ENCODE measurements at places on chromosomes 7 and 10.

DNA sequence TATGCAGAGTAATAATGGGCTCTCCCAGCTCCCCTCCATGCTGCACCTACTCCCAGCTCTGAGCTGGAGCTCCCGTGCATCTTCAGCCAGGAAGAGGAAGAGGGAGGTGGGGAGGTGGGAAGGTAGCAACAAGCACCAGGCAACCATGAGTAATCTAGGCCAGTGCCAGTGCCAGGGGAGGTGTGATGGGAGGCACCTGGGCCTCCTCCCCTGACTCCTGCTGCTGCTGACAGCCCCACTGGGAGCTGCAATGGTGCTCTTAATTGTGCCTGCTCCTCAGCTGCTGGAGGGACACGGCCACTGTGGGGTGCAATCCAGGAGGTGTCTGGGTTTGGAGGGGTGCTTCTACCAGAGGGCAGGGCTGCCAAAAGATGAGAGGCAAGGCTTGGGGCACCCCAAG lies 243.0 kb downstream of the PLXNA4 start:
- no peak for DNase-seq

DNA sequence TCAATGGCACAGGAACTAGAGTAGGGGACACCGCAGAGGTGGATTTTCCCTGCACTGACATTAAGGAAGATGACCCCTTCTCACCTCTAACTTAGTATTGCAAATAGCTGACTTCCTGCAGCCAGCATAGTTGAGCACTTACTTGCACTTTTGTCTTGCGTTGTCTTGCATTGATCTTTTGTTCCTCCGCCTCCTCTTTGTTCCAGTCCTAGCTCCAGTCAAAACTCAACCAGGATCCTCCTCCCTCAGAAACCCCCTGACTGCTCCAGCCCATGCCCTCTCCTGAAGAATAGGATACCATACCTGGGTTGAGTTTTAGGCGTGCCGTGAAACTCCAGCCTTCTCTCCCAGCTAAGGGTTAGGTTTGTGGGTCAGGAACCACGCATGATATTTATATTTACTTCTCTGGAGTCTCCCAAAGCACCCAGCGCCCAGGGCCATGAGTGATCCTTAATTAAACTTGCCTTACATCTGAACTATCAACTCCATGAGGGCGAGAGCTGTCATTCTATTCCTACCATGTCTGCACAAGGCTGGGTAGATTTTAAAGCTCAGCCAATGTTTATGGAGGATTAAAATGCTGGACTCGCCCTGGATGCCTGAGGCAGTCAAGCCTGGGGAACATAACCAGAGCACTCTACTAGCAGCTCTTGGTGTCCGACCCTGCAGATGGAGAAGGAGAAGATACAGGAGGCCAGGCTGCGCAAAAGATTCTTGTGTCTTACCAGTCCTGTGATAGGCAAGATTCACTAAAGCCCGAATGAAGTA lies 14.1 kb downstream of the ZNF467 start:
- DNase-seq, result no peak

GRCh38 chr7:12351843-12352242 lies 51.8 kb downstream of the VWDE start:
- DNase-seq, result no peak

DNA sequence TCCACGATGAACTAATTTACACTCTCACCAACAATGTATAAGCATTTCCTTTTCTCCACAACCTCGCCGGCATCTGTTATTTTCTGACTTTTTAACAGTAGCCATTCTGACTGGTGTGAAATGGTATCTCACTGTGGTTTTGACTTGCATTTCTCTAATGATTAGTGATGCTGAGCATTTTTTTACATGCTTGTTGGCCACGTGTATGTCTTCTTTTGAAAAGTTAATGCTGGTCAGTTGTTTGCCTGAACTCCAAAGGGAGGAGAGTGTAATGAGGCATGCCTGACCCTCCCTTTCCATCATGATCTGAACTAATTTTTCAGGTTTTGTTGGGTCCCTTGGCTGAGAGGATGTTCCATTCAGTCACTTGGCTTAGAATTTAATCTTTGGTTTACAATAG lies 50.7 kb upstream of the SVIL start:
- DNase-seq, result no peak

DNA sequence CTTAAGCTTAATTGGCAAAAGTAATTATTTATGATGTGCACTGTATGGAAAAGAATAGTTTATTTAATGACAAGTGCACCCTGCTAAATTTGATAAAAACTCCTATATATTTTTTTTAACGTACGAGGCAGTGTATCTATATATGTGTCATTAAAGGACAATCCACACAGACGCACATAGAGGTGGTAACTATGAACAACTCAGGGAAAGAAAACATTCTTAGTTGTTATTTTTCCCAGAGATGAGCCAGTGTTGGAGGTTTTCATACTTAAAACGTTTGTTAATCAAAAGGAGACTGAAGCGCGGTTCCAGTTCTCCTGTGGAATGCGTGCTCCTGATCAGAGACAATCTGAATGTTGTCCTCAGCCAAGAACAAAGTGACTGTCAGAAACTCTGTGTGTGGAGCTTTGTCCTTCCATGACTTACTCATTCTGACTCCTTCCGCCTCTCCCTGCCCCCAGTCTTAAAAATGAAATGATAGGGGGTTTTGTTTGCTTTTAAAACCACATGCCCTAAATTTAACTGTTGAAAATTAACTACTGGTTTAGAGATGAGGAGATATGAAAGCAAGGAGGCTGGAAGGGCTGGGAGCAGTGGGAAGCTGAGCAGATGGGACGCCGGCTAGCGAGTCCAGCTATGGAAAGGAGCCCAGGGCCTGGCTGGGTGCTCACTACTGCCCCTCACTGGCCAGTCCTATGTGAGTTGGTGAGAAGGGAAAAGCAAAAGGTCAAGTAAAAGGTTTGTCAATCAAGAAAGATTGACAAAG lies 99.6 kb downstream of the SVIL start:
- DNase-seq, result no peak

DNA sequence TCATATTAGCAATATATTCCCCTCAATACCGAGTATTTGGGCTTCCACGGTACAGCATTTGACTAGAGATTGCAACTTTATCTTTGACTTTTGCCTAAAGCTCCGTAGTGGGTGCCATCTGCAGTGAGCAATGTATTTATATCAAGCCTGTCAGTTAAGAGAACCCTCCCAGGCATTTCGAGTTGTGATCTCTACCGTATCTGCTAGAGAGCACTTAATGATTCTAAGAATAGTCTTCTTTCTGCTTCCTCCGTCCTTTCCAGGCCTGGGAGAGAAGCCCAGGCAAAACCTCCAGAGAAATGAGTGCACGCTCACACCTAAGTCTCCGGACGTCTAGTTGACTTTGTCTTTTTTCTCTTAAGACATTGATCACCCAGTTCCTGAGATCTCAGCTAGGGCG lies 210.6 kb downstream of the KLF6 start:
- DNase-seq, result no peak

DNA sequence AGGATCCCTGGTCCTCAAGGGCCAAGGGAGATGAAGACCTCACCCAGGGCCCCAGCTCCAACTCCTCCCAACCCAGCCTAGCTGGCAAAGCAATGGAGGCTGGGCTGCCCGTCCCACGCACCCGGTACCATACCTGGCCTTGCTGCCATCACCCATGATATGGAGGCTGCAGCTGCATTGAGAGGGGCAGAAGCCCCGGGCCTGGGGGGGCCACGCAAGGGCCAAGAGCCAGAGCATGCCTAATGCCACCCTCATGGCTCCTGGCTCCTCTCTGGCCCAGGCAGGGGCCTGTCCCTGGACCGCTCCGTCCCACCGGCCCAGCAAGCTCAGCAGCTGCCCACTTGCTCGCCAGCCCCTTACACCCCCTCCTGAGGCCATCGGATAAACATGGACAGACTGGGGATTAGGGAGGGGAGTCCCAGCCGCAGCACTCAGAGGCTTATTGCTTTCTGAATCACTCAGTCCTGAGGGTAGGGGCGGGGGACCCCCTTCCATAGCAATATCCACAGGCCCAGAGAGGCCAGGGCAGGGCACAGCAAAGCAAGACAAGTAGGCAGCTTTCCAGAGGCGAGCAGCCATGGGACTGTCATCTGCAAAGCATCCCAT lies at the start of gene LRIT1:
Gene LRIT1 (minus strand): TSS at position 362 of the 606 bp plus-strand sequence. CDS start 107 bp downstream, at position 255.
- DNase-seq, result no peak

GRCh38 chr10:124092250-124092859 lies 1.0 kb downstream of the CHST15 start:
- DNase-seq, result no peak

GRCh38 chr7:18638594-18639452 lies 143.3 kb downstream of the HDAC9 start:
- no peak for DNase-seq

DNA sequence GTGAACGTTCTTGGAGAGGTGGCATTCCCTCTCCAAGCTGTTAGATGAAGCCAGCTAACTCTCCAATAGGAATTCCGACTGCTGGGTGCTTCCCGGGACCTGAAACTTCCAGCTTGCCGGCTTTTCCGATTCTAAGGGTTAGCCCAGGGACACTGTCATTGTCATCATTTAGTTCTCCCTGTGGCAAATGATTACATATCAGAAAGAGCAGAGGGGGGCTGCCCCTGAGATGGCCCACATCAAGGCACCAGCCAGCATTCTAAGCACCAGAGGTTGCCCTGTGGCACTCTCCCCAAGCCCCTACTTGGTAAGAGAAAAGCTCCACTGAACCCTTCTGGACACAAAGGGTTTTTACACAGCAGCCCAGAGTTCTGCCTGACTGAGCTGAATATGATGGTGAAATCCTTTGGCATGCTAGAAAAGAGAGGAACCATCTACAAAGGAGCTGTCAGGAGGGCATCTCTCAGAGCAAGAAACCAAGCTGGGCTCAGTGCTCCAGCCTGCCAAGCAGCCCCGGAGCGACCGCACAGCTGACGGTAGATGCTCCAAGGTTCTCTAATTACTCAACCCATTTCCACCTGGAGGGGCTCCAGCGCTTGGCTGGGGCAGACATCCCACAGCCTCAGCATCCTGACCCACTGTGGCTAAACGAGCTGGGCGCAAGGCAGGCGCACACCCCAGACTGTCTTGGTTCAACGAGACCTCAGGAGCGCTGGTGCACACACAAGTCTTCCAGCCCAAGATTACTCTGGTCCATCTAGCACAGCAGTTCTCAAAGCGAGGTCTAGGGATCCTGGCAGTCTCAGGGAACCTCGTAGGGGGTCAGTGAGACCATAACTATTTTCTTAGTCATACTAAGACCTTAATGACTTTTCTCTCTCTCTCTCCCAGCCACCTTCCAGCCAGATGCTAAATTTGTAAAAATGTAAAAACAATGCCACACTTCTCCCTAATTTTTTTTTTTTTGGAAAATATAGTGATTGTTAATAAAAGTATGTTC lies 160.5 kb downstream of the GFRA1 start:
- DNase-seq, result no peak

DNA sequence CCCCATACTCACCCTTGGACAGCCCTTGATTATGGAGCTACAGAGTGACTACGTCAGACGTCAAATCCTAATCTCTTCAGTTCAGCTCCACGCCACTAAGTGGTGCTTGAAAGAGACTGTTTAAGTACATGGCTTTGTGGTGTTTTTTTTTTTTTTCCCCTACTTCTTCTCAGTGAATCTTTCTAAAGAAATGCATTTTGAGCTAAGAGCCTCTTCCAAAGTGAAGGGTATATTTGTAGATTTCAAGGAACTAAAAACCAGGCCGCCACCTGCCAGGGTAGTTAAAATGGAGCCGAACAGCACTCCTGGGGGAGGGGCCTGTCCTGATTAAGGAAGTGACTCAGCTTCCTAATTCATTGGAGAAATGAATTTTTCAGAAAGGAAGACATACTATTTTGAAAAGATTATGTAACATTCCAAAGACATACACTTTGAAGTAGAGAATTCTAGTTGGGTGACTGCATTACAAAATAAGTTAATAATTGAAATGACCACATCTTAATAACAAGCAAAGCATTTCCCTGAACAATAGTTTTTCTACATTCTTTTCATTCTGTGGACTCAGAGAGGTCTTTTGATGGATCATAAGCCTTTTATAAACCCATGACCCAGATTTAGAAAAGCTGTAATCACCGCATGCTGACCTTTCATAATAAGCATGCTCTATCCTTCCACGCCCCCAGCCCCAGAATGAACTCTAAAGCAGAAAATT lies 20.6 kb upstream of the VPS41 start:
- DNase-seq, result no peak

DNA sequence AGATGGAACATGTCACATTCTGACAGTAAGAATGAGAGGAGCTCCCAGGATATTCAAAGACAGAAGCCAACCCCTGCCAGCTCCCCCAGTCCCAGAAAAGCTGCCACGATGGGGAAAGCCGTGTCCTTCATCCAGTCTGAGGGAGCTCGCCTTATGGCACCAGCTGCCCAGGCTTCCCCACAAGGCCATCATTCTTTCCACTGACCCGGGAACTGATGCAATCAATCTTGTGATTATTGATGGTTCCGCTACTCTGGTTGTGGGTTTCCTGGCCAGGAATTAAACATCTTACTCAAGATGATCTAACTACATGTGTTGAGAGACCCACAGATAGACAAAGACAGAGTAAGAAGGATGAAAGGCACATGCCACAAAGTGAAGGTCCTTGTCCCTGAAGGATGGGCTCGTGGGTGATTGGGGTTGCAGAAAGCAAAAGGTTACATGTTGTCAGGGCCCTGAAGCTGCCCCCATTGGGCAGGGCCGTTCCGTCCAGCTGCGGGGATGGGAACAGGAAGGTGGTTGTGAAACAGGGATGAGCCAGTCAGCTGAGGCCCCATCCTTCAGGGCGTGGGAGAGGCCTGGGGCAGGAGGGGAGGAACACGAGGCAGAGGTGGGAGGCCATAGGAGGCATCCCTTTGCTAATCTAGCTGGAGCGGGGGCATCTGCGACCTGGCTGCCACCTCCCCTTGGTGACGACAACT lies 127.6 kb downstream of the OAT start:
- no peak for DNase-seq

GRCh38 chr10:43844221-43844620 lies 195.5 kb upstream of the ZNF32 start:
- DNase-seq, result no peak
